A375 (cell line): ENCODE measurements at places on chromosomes 5 and 9. TPM values are rescaled to one million over a fixed set of nuclear protein-coding genes. Genes with fewer than 3 reads are reported as not detected.

The JADE2 gene
- 21.7 and 28.6 TPM in 2 replicates for total RNA-seq

The RBM18 gene
- 8.7 and 11.7 TPM in 2 replicates for total RNA-seq

The SOX30 gene
- not detected in 2 replicates for total RNA-seq

The GCNT4 gene
- total RNA-seq = not detected in 2 replicates

The PTGES2 gene
- 124 and 149 TPM in 2 replicates for total RNA-seq

The DIRAS2 gene
- not detected in 2 replicates for total RNA-seq

The CBY3 gene
- not detected in 2 replicates for total RNA-seq

The SYK gene
- total RNA-seq = 0.15 and 0.72 TPM in 2 replicates

The JMY gene
- total RNA-seq = 15.3 and 15.7 TPM in 2 replicates

The ITGA1 gene
- 30.4 and 40.2 TPM in 2 replicates for total RNA-seq

The HMMR gene
- 53.9 and 55.5 TPM in 2 replicates for total RNA-seq

The RNF183 gene
- total RNA-seq = not detected in 2 replicates

The PCDHGB7 gene
- total RNA-seq = 0.72 and 0.90 TPM in 2 replicates

The SERINC5 gene
- 2.4 and 3.1 TPM in 2 replicates for total RNA-seq

The INSL4 gene
- not detected in 2 replicates for total RNA-seq

The DNAJB5 gene
- 3.5 and 6.3 TPM in 2 replicates for total RNA-seq

The RAD1 gene
- total RNA-seq = 30.6 and 42.3 TPM in 2 replicates
